ENCODE measurements at places on chromosomes 11 and 22.

- DNase-seq, result no peak
Observed at GRCh38 chr22:44909241-44909640, 100.6 kb downstream of the PHF21B start.

DNA sequence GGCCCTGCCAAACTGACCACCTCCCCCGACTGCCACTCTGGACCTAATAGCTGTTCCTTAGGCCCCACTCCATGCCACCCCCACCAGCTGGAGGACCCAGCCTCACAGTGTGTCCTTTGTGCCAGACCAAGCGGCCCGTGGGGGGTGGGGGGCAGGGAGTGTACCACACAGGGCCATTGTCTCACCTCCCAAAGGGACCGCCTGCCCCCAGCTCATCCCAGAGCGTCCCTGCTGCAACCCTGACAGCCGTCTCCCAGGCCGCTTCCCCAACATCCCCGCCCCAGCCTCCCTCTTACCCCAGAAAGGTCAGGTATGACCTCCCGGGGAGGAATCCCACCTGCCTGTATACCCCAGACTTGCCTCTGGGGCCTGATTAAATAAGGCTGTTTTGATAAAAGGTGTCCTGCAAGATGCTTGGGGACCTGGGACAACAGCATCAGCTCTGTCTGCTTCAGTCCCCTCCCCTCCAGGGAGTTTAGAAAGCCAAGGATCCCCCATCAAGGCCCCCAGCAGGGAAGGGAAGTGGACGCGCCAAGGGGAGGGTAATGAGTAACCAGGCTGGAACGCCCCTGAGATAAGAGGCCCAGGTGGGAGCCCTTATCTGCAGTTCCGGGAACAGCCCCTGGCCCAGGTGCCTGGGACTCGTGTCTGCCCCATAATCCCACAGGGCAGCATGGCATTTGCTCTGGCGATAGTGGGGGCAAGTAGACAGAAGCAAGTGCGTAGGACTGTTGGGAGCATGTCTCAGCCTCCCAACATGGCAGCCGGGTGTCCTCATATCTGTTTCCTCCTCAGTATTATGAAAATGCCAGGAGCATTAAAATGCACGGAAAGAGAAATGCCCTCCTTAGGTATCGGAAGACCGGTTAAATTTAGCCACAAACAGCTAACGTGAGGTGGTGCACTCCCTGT, 9.0 kb downstream of the CDC42EP1 start:
- no peak for DNase-seq

DNA sequence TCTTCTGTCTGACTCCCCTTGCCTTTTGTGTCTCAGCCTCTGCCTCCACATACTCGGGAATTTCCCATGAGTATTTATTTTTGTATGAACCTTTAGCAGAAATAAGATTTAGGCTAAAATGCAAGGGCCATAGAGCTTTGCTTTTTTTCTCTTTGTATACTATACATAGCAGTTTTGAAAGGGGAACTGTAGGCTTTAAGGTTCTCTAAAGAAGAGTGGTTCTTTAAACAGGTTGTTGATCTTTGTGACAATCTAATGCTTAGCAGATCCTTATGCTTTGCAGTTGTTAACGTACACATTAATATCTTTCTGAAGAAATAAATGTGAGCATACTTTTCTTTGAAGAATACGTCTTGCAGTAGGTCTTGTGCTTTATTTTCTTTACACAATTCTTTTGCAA, 35.0 kb downstream of the TBCEL start:
- no peak for DNase-seq

- DNase-seq, result no peak
Observed at GRCh38 chr22:46673205-46673604, 53.0 kb downstream of the GRAMD4 start.

Data from activated gamma-delta T cell (primary cell).